ENCODE measurements at places on chromosomes 5 and 9. TPM values are rescaled to one million over a fixed set of nuclear protein-coding genes. Genes with fewer than 3 reads are reported as not detected.

Gene FOXD4L6
- total RNA-seq = 0.16 TPM

Gene CFAP77
- not detected for total RNA-seq

Gene PDE6A
- total RNA-seq = not detected

DNA sequence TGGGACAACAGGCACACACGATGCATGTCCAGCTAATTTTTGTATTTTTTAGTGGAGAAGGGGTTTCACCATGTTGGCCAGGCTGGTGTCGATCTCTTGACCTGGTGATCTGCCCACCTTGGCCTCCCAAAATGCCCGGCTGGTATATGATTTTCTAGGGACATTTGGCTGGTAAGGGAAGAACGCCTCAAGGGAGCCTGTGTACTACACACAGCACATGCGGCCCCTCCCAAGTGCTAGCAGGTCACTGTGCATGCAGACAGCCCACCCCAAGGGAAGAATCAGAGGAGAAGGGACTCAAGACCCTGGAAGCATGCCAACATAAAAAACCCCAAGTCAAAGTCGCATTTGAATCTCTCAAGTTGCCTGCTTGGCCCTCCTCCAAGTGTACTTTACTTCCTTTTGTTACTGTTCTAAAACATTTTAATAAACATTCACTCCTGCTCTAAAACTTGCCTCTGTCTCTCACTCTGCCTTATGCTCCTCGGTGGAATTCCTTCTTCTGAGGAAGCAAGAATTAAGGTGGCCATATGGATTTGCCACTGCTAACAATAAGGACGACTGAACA, 24.3 kb upstream of the OTULINL start:
- DNase-seq = no peak
- peaks cover 13% of the 10 kb centered on the region for H3K4me1 ChIP-seq
- no peak overlapping the region for H3K27ac ChIP-seq
- H3K27me3 ChIP-seq = no peaks in the 10 kb centered on the region
- no peak overlapping the region for H3K4me3 ChIP-seq

- H3K4me1 ChIP-seq = no peaks in the 10 kb centered on the region
- H3K4me3 ChIP-seq = no peak overlapping the region
Observed at GRCh38 chr9:88587182-88587581, 52.2 kb downstream of the NXNL2 start.

DNA sequence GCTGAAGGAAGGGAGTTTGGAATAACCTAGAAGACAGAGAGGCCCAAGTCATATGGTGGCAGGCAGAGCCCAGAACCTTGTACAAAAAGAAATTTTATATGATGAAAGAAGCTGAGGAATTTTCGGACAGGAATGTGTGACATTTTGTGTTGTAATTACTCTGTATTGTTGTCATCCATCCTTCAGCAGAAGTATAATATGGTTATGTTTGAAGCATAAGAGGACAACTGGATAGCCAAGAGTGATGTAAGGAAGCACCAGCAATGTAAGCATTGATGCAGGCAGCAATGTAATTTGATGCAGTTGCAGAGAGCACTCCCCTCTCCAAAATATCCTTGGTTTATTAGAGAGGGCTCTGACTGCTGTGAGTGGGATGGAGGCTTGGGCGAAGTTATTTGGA, 19.1 kb upstream of the SNX2 start:
- H3K27me3 ChIP-seq = peaks cover 2% of the 10 kb centered on the region
- H3K4me3 ChIP-seq = no peak overlapping the region
- DNase-seq = no peak
- peak overlapping the region; percentile 50 for H3K27ac ChIP-seq
- peaks cover 19% of the 10 kb centered on the region for H3K4me1 ChIP-seq

GRCh38 chr5:54257366-54258118, 52.8 kb downstream of the ARL15 start:
- H3K4me3 ChIP-seq = no peak overlapping the region
- H3K27ac ChIP-seq = no peak overlapping the region
- no peaks in the 10 kb centered on the region for H3K27me3 ChIP-seq
- H3K4me1 ChIP-seq = peaks cover 7% of the 10 kb centered on the region
- no peaks in the 10 kb centered on the region for H3K36me3 ChIP-seq
- DNase-seq = no peak

DNA sequence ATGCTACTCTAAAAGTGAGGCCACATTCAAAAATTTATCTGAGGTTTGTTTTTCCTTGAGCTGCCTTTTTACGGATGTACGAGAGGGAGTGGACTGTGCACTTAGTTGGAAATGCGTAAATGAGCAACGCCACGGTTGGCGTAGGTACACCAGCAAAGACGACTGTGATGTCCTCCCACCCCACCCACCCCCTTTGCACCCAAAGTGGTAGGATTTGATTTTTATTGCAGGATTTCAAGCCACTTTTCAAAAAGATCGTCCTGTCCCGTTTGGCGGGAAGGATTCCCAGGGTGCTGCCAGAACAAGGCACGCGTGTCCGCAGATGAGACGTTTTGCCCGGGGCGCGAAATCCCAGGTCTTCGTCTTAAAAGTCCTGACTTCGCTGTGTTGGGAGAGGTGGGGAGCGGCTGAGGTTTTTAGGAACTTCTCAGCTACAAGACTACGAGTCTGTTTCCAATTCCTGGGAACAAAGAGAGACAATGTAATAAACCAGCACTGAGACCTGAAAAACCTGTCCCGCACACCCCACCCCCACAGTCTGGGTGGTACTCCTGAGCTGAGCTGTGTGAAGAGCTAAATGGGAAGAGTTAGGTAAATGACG, 1.0 kb upstream of the TLE1 start:
- peak overlapping the region; percentile 63 for H3K27ac ChIP-seq
- peaks cover 21% of the 10 kb centered on the region for H3K27me3 ChIP-seq
- no peak for DNase-seq
- H3K4me3 ChIP-seq = peak overlapping the region; percentile 83
- H3K36me3 ChIP-seq = no peaks in the 10 kb centered on the region

DNA sequence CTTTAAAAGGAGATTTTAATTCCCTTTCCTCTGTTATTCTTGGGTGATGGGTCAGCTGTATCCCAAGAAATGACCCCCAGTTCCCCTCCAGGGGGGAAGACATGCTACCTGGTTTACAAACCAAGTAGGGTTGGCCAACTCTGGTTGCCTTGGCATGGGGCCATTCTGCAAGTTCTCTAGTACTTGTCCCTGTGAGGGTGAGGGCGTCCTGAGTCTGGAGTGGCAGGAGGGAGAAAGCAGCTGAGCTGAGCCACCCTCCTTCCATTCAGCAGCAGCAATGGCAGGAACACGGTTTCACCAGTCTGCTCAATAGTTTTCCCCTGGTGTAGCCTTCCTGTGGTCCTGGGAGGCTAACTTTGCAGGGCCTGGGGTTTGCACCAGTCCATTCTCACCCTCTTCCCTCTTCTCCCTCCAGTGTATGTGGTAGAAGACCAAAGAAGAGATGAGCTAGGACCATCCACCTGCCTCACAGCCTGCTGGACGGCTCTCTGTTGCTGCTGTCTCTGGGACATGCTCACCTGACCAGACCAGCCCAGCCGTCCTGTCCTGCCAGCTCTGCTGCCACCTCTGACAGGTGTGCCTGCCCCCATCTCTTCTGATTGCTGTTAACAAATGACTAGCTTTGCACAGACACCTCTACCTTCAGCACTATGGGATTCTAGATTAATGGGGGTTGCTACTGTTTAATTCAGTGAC, 59.9 kb downstream of the PFDN1 start:
- no peak overlapping the region for H3K4me3 ChIP-seq
- H3K27ac ChIP-seq = no peak overlapping the region
- H3K36me3 ChIP-seq = peaks cover 8% of the 10 kb centered on the region
- DNase-seq = no peak
